Stimulated activated CD8-positive, alpha-beta memory T cell treated with anti-CD3 and anti-CD28 coated beads, Interleukin-7, amount 100 ng/mL, for 1 hour (primary cell): ENCODE measurements at places on chromosomes 5 and 9.

DNA sequence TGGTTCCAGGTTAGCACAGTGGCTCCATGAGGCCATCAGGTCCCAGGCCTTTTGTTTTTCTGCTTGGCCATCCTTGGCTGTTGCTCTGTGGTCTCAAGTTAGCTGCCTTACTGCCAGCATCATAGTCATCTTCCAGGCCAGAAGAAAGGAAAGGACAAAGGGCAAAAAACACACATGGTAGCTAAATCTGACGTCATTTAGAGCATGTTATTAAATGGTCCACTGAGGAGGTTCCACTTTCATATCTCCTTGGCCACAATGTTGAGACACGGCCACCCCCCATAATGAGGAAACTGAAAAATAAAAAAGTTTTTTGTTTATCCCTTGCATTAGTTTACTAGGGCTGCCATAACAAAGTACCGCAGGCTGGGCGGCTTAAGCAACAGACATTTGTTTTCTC, 106.4 kb upstream of the NIPBL start:
- no peak for DNase-seq

DNA sequence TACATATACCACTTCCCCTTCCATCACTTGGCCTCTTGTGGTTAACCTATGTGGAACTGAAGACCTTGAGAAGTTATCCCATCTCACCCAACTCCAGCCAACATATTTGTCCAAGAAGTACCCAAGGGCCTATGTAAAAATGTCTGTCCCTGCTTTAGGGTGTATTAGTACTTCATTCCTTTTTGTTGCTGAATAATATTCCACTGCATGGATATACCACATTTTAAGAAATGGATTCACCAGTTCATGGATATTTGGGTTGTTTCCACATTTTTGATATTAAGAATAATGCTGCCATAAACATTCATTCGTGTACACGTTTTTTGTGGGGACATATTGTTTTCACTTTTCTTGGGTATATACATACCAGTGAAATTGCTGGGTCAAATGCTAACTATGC, 28.6 kb downstream of the IDNK start:
- DNase-seq, result no peak

DNA sequence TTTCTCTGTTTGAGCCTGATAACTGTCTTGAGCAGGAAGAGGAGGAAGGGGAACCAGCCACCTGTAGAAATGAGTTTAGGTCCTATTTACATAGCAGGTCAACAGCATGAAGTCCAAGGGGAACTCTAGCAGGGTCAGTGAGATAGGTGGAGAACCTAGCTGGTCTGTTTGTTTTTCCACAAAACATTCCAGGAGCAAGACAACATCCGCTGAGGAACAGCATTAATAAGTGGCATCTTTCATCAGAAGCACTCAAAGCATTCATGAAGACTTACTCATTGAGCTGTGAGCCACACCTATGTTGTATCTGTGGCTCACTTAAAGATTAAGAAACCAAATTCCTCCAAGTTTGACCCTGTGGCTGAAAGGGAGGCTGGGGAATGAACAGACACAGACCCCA, 115.9 kb downstream of the ACTBL2 start:
- DNase-seq, result no peak

GRCh38 chr5:40823459-40823858, 11.6 kb downstream of the RPL37 start:
- no peak for DNase-seq

DNA sequence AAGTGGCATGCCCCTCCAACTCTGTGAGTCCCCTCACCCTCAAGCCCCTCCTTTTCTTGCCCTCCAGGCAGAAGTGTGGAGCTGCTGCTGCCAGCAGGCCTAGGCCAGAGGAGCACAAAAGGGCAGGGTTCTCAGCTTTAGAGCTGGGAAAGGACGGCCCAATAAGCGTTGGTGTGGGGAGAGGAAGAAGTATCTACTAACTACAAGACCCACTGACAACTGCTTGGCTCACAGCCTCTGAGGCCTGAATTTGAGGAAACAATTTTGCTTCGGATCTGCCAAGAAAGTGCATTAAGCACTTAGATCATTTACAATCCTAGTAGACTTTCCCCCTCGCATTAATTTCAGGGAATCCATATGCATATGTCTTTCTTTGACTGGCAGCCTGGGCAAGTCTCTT, 179.4 kb downstream of the SNX18 start:
- DNase-seq, result no peak

DNA sequence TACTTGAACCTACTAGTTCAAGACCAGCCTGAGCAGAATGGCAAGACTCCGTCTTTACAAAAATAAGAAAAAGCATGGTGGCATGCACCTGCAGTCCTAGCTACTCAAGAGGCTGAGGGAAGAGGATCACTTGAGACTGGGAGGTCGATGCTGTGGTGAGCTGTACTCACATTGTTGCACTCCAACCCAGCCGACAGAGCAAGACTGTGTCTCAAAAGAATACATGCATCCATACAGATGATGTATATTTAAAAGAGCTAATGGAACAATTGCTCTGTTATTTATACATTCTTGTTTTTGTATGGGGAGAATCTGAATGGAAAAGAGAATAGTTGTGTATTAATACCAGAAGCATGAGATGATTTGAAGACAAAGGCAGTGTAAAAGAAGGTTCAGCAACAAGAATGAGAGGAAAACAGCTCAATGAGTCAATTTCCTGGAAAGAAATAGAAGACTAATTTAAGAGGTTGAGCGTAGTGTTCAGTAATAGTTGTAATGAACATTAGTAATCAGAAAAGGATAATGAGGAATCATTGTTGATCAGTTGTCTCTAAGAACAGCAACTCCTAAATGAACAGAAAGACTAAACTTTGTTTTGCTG, 1.9 kb upstream of the LRRC70 start:
- DNase-seq, result no peak

DNA sequence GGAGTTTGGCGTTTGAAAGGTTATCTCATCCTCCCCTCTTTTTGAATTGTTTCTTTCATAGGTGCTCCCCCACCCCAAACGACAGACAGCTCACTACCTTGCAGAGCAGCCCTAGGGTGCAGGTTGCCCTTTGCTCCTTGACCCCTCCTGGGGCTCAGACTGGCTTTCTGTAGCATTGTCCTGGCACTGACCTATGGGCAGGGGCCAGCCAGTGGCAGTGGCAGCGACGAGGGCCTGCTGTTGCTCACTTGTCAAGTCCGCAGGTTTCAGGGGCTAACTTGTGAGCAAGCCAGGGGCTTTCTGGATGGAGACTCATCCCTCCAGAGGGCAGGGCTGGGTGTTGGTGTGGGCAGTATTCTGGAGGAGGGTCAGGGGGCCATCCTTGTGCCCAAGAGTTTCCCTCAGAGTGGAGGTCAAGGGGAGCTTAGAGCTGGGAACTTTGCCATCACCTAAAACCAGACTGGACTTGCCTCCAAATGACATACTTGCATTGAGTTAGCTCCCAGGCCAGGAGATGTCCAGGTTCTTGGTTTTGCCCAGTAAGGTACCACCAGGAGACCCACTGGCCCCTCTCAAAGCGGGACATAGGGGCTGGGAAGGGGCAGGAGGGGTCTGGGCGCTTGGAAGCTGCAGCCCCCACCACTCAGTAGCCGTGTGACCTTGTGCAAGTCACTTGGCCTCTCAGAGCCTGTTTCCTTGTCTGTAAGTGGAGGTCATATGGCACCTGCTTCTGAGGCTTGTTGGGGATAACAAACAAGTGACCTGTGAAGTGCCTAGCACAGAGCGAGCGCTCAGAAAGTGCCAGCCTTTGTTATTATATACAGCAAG, 53.5 kb upstream of the CDKN2AIPNL start:
- DNase-seq, result no peak

DNA sequence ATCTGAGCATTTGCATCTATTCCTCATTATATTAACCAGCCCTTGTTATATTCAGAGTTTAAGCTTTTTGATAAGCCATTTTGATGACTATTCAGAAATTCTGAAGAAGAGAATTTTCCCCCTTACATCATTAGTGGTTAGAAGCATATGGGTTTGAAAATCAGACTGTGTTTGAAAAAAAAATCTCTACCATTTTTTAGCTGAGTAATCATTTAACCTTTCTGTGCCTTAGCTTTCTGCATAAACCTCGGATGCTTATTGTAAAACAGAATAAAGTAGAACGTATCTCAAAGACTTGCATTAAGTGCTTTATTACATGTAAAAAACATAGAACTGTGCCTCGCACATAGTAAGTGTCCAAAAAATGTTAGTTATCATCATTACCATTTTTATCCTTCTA, 278.6 kb downstream of the RFX3 start:
- no peak for DNase-seq

DNA sequence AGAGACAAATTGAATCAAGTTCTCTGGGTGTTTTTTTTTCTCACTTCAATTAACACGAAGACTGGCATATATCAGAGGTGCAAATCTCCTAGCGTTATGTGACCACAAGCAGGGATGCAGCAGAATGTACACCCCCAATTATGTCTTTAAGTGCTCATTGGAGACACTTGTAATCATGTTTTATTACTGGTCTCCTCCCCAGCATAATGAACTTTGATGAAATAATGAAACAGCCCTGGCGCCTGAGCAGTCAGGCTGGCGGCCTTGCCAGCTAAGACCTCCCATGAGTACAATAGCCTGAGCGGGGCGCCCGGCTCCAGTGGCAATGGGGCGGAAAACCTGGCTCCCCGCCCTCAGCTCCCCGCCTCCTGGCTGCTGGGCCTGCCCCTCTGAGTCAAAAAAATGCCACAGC, 209.4 kb upstream of the MSX2 start:
- DNase-seq, result no peak

DNA sequence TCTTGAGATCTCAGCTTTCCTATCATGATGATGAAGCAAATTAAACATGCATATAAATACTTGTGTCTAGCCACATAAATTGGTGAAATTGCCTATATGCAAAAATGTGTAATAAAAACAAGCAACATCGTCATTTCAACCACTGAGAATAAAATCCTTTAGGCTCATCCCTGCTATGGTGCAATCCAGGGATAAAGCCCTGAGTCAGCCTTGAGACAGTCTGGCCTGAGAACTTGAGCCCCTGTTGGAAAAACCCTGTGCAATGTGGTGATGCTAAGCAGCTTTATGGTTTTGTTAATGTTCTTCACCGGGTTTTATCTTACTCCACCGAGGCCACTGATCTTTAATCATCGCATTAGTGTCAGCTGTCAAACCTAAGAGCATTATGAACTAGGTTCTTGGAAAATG, 170.5 kb downstream of the DCP2 start:
- DNase-seq, result no peak

DNA sequence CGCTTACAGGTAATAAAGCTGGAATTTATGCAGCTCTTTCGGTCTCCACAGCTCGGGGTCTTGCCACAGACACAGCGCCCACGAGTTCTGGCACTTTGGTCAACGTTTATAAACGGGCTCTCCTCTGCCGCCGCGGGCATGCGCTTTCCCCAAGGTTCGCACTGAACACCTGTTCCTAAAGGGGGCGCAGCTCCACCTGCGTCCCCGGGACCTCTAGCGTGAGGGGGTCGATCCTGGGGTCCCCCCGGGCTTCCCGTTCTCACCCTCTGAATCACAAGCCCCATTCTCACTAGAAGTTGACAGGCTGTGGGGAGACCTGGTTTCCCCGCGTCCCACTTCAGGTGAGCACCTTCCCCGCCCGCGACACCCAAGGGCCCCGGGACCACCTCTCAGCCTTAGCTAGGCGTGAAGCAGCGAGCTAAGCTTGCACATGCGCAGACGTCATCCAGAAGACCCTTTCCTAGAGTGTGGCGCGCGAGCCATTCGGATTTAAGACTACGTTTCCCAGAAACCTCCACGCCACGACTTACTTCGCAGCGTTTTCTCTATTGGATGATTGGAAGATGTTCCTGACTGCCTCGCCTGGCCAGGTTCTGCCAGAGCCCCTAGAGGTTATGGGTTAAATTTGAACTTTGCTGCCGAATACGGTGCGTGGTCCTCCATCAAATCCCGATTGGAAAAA, 21.3 kb upstream of the ZNF782 start:
- DNase-seq, result no peak

GRCh38 chr9:132201139-132201538, 39.3 kb downstream of the NTNG2 start:
- DNase-seq, result no peak

DNA sequence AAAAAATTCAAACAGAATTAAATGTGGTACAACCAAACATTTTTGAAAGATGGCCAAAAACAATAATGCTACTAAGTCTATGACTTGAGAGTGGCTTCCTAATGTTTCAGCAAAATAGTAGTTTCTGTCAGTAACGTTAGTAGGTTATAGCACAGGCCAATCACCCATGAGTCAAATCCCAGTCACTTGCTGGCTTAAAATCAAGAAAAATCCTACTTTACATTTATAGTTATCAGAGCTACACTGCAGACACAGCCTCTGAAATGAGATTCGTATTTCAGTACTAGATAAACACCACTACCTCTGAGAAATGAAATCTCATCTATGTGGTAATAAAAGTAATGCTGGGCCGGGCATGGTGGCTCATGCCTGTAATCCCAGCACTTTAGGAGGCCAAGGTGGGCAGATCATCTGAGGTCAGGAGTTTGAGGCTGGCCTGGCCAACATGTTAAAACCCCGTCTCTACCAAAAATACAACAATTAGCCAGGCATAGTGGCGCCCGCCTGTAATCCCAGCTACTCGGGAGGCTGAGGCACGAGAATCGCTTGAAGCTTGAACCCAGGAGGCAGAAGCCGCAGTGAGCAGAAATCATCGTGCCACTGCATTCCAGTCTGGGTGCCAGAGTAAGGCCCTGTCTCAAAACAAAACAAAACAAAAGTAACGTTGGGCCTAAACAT, 6.1 kb downstream of the ZDHHC21 start:
- DNase-seq, result no peak

DNA sequence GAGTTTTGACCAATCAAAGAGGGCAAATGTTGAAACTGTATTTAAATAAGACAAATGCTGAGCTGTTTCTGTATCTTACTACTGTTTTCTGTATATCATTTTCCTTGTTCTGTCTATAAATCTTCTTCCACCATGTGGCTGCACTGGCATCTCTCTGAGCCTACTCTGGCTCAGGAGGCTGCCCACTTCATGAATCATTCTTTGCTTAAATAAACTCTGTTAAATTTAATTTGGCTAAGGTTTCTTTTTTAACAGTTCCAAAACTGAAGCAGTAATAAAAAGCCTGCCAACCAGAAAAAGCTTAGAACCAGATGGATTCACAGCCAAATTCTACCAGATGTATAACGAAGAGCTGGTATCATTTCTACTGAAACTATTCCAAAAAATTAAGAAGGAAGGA, 40.2 kb upstream of the TAS2R1 start:
- no peak for DNase-seq

DNA sequence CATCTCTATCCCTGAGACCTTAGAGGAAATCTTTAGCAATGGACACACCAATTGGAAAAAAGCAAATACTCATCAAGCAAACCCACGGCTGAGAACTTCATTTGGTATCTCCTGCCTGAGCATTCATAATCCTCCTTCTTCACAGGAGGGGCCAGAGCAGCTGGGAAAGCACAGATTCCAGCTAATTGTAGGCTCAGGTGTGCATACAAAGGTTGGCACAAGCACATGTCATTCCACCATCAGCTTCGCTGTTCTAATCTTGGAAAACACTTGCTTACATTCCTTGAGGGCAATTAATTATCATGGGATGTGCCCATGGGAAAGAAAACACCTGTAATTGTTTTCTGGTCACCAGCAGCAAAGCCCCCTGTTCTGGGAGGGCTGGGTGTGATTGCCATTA, 376.6 kb downstream of the SPOCK1 start:
- no peak for DNase-seq

- DNase-seq, result no peak
Measured at GRCh38 chr9:104923740-104924139, 4.2 kb downstream of the ABCA1 start.

- DNase-seq, result no peak
Measured at GRCh38 chr9:131927091-131927490, 152.6 kb downstream of the MED27 start.
